Endodermal cell (in vitro differentiated cells): ENCODE measurements at places on chromosomes 2 and 18.

GRCh38 chr2:120766470-120767351, 31.0 kb downstream of the GLI2 start:
- peak; percentile 73 for DNase-seq

GRCh38 chr2:129901754-129902415, 77.6 kb upstream of the RAB6C start:
- peak; percentile 28 for DNase-seq

DNA sequence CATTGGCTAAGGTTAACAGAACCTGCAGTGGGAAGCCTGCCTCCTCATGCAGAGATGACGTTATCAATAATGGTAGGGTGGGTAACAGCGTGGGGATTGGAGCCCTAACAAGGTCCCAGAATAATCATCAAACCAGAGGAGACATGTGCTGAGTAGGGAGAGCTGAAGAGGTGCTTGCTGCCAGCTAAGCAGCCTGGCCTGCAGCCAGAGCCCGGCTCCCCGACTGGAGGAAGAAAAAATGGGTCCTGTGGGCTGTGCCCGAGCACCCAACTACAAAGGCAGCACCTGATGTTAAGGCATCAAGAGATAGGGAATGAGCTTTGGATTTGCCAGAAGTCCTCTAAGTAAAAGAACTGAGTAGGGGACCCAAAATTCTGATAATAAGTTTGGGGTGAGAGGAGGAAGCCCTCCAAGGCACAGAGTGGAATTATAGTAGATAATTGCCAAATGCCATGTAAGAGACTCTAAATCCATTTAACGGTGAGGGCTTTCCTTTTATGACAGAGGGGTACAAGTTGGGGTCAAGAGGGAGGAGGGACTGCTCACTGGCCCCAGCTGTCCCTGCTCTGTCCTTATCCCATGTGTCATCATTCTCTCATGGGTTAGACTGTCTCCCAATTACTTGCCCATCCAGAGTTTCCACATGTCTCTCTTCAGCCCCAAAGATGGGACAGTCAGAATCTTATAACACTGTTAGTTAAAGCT, 156.1 kb downstream of the ANTXR1 start:
- no peak for DNase-seq

DNA sequence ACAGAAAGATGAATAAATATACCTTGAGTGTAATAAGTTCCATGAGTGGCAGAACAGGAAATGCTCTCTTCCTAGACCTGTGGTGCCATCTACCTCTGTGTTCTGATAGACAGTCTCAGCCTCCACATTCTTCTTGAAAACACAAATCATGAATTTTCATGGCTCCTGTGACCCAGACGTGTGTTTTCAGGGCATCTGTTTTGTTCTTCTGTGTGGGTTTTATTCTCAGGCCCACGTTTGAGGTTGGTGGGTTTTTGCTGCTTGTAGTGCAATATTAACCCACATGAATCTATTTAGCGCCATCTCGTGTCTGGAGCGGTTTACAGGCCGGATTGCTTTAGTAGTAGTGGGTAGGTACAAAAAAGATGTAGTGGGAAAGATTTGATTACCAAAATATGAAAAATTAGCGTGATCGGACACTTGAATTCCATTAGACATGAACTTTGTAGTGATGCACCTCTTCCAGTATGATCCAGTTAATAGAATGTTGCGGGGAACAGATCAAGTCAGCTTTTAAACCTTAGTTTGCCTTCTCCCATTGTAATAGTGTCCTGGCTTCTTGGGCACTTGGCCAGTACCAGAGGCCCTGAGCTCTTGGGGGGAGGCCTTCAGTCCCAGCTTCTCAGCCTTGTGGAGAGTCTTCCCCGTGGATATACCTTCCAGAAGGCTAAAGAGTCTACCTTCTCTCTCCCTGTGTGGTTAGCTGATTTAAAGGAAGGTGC, 256.5 kb downstream of the TPGS2 start:
- peak; percentile 79 for DNase-seq
